Activated CD4-positive, alpha-beta memory T cell treated with anti-CD3 and anti-CD28 coated beads for 36 hours (primary cell): ENCODE measurements at places on chromosomes 3 and 15. TPM values are rescaled to one million over a fixed set of nuclear protein-coding genes. Genes with fewer than 3 reads are reported as not detected.

- H3K36me3 ChIP-seq: no peaks in the 10 kb centered on the region
- no peak overlapping the region for H3K27ac ChIP-seq
- H3K4me1 ChIP-seq: no peaks in the 10 kb centered on the region
- no peak overlapping the region for H3K4me3 ChIP-seq
Observed at GRCh38 chr15:88049506-88049905, 207.0 kb downstream of the NTRK3 start.

DNA sequence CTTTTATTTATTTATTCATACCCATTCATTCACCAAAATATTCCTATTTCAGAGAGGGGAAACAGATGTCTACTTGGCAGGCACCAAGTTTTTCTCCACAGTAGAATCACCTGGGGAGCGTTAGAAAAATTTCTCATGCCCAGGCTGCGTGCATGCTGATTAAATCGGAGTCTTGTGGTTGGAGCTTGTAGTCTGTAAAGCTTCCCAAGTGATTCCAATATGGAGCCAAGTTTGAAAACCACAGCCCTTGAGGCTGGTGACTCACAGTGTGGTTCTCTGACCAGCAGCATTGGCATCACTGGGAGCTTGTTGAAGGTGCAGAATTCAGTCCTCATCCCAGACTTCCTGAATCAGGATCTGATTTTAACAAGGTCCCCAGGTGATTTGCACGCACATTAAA, 49.7 kb downstream of the PDHB start:
- no peak overlapping the region for H3K27ac ChIP-seq
- no peak for DNase-seq
- H3K4me1 ChIP-seq: peaks cover 7% of the 10 kb centered on the region

- no peak for DNase-seq
- no peak overlapping the region for H3K4me3 ChIP-seq
- no peaks in the 10 kb centered on the region for H3K36me3 ChIP-seq
- H3K27ac ChIP-seq: no peak overlapping the region
- H3K27me3 ChIP-seq: peaks cover 9% of the 10 kb centered on the region
- no peaks in the 10 kb centered on the region for H3K4me1 ChIP-seq
Observed at GRCh38 chr15:101530224-101530958, 40.9 kb upstream of the PCSK6 start.

DNA sequence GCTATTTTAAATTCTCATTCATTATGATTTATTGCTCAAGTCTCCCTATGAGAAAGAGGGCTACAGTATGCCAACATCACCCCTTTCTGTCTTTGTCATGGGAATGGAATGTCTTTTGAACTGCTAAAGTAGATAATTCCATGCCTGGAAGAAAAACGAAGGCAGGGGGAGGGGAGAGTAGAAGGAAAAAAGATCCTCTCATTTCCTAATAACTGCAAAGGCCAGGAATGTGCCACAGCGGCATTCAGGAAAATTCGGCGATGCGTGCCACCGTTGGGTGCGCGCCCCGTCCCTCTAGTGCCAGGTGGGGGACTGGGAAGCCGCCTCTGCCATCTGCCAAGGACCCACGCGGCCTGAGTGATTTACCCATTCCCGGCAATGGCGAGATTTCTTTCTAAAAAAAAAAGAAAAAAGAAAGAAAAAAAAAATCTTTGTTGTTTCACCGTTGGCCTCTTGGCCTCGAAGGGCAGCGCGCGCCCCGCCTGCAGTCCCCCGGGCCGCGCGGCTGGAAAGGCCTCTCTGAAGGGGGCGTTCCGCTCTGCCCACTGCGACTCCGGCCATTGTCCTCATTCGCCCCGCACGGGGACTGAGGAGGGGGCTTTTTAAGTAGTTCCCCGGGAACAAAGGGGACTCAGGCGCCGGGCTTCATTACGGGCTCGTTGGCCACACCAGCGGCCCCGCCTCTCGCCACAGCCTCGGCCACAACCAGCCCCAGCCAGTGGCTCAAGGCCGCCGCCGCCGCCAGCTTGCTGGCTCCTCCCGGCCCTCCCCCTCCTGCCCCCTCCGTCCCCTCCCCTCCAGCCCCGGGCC, 54.5 kb downstream of the CPN2 start:
- H3K36me3 ChIP-seq: no peaks in the 10 kb centered on the region
- no peak for DNase-seq
- H3K4me3 ChIP-seq: no peak overlapping the region
- H3K27ac ChIP-seq: no peak overlapping the region
- H3K27me3 ChIP-seq: peaks cover 5% of the 10 kb centered on the region

DNA sequence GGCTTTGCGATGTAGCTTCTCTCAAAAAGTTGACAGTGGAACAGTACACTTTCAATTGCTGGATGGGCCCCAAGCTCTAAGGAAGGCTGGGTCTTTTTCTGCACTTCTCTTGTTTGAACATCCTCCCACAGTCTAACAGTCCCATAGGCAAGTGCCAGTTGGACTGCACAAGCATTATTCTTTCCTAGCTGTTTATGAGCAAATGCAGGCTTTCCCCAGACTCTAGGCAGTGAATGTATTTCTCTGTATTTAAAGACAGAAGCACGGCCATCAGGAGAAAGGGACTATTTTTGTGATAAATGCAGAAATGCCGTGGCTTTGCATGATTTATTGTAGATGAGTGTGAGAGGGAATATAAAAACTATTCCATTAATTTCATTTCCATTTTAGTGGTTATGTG, 539.3 kb upstream of the LMCD1 start:
- H3K4me3 ChIP-seq: no peak overlapping the region
- H3K4me1 ChIP-seq: no peaks in the 10 kb centered on the region
- no peaks in the 10 kb centered on the region for H3K27me3 ChIP-seq
- DNase-seq: no peak
- no peaks in the 10 kb centered on the region for H3K36me3 ChIP-seq

- H3K4me1 ChIP-seq: peaks cover 12% of the 10 kb centered on the region
- H3K27me3 ChIP-seq: no peaks in the 10 kb centered on the region
- DNase-seq: peak; percentile 73
- H3K27ac ChIP-seq: no peak overlapping the region
- H3K36me3 ChIP-seq: no peaks in the 10 kb centered on the region
- H3K4me3 ChIP-seq: peak overlapping the region; percentile 25
Observed at GRCh38 chr3:32177702-32178198, 60.7 kb upstream of the CMTM8 start.

DNA sequence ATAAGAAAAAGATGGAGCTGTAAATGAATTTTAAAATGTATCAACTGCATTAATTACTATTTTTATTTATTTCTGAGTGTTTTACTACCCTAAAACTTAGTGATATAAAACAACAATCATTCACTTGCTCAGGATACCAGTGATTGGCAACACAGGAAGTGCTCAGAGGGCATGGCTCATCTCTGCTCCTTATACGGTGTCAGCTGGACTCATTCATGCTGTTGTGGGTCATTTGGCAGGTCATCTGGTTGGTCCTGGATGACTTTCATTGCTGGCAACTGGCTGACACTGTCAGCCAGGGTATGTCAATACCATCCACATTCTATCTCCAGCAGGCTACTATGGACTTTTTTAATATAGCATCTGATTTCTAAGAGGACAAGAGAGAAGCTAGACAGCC, 689.6 kb upstream of the NECTIN3 start:
- no peaks in the 10 kb centered on the region for H3K4me1 ChIP-seq
- H3K4me3 ChIP-seq: no peak overlapping the region
- no peaks in the 10 kb centered on the region for H3K27me3 ChIP-seq
- no peak for DNase-seq

GRCh38 chr3:59879031-59879581, 829.3 kb upstream of the CFAP20DC start:
- peaks cover 2% of the 10 kb centered on the region for H3K36me3 ChIP-seq
- H3K4me3 ChIP-seq: no peak overlapping the region
- no peak overlapping the region for H3K27ac ChIP-seq
- DNase-seq: no peak
- H3K4me1 ChIP-seq: peaks cover 29% of the 10 kb centered on the region

- H3K4me3 ChIP-seq: no peak overlapping the region
- peaks cover 25% of the 10 kb centered on the region for H3K4me1 ChIP-seq
- H3K36me3 ChIP-seq: peaks cover 28% of the 10 kb centered on the region
- H3K27me3 ChIP-seq: no peaks in the 10 kb centered on the region
- DNase-seq: no peak
Observed at GRCh38 chr3:141561426-141562034, 74.7 kb downstream of the RASA2 start.

DNA sequence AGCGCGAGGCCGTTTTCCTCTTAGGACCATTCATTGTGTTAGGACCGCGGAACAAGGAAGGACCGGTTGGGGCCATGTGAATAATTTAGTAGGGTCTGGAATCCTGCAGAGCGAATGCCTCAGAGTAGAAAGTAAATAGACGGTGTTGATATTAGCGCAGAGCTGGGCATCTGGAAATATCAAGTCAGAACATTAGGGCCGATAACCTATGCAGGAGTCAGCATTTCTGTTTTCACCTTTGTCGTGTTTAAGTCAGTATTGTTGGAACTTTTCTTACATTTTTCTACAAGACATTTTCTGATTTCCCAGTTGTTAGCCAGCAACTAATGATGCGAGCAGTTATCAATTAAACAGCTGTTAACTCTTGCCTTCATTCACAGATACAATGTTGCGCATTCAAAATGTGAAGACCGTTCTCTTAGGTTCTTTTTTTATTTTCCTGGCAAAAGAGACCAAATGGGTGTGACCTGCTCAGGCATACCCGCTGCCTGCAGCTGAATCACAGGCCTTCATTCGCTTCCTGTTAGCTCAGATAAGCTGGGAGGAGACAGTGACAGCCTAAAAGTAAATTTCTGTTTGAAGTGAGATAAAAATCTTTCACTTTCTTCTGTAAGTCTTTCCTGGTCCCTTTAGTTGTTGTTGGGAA, 966 bp upstream of the PKM start:
- DNase-seq: peak; percentile 70
- peaks cover 31% of the 10 kb centered on the region for H3K36me3 ChIP-seq
- peak overlapping the region; percentile 98 for H3K27ac ChIP-seq
- H3K4me1 ChIP-seq: peaks cover 29% of the 10 kb centered on the region
- H3K27me3 ChIP-seq: no peaks in the 10 kb centered on the region

DNA sequence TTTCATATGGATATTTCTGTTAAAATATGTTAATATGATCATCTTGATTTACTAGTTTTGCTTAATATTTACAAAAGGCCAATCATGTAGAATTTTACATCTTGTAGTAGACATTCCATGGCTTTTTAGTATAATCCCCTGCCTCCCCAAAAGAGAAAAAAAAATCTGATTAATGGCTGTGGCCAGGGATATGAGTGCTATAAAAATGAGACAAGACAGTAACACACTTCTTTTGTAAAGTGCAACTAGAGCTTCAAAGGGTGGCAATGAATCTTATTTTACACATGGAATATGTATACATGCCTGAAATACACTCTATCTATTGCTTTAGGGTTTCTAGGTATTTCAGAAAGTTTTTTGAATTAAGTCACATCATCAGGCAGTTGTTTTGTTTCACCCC, 112.2 kb upstream of the NANOGP8 start:
- H3K27me3 ChIP-seq: no peaks in the 10 kb centered on the region
- H3K4me1 ChIP-seq: no peaks in the 10 kb centered on the region
- H3K4me3 ChIP-seq: no peak overlapping the region
- DNase-seq: no peak
- no peaks in the 10 kb centered on the region for H3K36me3 ChIP-seq

- no peaks in the 10 kb centered on the region for H3K36me3 ChIP-seq
- no peak for DNase-seq
- H3K27ac ChIP-seq: no peak overlapping the region
- H3K27me3 ChIP-seq: peaks cover 6% of the 10 kb centered on the region
- no peak overlapping the region for H3K4me3 ChIP-seq
Observed at GRCh38 chr3:140344601-140345205, 333.2 kb upstream of the TRIM42 start.

GRCh38 chr3:107881509-107881908, 209.3 kb downstream of the CD47 start:
- no peaks in the 10 kb centered on the region for H3K36me3 ChIP-seq
- H3K4me3 ChIP-seq: no peak overlapping the region
- no peak for DNase-seq
- H3K4me1 ChIP-seq: no peaks in the 10 kb centered on the region
- no peak overlapping the region for H3K27ac ChIP-seq

DNA sequence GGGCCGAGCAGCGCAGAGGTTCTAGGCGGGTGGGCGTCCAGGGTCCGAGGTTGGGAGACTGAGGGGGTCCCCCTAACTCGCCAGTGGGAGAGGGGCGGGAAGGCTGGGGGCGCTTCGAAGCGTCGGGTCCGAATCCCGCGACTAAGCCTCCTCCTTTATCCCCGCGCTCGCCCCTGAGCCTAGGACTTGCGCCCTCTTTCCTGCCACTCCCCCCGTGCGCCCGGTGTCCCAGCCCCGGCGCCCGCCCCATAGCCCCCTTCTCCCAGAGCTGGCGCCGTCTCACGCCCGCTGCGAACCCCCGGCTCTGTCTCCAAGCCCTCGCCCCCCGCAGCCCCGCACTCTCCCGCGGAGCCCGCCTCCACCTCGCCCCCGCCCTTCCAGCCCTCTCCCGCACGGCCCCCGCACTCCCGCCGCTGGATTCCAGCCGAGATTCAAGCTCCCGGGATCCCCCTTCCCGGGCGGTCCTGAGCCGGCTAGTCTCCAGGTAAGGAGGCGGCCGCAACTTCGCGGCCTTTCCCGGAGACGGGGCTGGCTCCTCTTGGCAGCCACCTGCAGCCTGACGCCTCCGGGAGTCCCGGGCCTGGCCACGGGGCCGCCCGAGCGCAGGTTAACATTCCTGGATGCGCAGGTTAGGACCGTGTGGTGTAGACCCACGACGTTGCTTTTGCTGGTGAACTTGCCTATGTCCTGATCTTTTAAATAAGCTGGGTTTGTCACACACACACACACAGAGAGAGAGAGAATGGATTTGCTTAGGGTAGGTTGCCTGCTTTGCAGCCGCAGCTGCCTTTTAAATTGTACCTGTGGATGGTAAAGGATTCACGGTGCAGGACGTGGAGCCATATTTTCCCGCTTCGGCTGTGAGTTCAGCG, 563 bp downstream of the PXYLP1 start:
- H3K27ac ChIP-seq: no peak overlapping the region
- peaks cover 29% of the 10 kb centered on the region for H3K4me1 ChIP-seq
- H3K4me3 ChIP-seq: peak overlapping the region; percentile 70

GRCh38 chr15:26561896-26562295, 211.0 kb downstream of the GABRB3 start:
- no peak overlapping the region for H3K4me3 ChIP-seq
- no peak overlapping the region for H3K27ac ChIP-seq
- H3K27me3 ChIP-seq: no peaks in the 10 kb centered on the region
- DNase-seq: no peak

DNA sequence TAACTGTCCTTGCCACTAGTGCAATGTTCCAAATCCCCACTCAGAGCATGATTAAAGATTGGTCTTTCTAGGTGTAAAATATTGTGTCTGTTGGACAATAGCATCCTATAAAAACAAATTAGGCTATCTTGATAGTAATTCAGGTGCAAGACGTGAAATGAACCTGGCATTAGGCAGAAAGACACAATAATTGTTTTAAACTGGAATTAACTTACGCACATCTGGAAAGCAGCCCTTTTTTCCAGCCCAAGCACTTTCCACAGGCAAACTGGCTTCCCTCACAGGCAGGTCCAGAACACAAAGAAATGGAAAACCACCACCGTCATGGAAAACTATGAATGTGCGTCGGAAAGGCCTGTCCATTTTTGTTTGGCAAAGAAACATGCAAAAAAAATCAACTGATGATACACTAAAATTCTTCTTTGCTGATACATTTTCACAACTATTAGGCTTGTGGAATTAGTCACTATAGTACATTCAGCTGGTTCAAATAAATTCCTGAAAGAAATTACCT, 474.7 kb upstream of the IL12A start:
- H3K4me3 ChIP-seq: no peak overlapping the region
- H3K27ac ChIP-seq: no peak overlapping the region
- H3K4me1 ChIP-seq: no peaks in the 10 kb centered on the region

AADACL2 gene
- not detected for total RNA-seq

INSYN1 gene
- total RNA-seq: not detected

TF gene
- 0.44 TPM for total RNA-seq
